ENCODE measurements at places on chromosomes 2 and 18. TPM values are rescaled to one million over a fixed set of nuclear protein-coding genes. Genes with fewer than 3 reads are reported as not detected.

The SPEG gene
- total RNA-seq, result 0.89 TPM

The LRATD1 gene
- total RNA-seq, result not detected

DNA sequence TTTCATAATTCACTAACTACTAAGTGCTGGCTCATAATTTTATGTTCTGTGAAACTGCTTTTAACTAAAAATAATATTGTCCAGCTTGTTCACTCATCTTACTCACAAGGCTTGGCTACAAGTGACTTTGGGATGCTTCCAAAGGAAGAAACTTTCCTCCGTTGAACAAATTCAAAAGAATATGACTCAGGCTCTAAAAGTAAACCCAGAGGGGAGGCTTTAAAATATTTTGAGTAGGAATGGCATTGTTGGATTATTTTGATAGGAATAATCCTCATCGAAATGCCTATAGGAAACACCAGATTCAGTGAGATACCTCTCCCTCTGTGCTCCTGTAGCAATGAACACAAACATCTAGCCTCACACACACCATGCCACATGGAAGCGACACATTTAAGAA is 25.2 kb upstream of the TLK1 start:
- DNase-seq, result no peak
- H3K4me3 ChIP-seq, result no peak overlapping the region
- peaks cover 5% of the 10 kb centered on the region for H3K4me1 ChIP-seq
- H3K27ac ChIP-seq, result no peak overlapping the region

DNA sequence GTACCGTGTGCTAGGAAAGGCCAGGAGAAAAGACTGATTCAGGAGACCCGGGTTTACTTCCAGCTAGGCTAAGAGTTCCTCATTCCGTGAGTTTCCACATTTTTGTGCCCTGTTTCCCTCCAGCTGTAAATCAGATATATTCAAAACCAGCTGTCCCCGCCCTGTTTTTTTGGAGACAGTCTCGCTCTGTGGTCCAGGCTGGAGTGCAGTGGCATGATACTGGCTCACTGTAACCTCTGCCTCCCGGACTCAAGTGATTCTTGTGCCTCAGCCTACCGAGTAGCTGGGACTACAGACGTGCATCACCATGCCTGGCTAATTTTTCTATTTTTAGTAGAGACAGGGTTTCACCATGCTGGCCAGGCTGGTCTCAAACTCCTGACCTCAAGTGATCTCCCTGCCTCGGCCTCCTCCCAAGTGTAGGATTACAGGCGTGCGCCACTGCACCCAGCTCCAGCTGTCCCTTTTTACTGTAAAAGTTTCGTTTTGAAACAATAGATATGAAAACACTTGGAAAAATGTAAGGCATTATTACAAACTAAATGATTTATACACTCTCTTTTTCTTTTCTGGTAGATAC is 112.8 kb upstream of the SEC11C start:
- H3K4me3 ChIP-seq, result no peak overlapping the region
- H3K4me1 ChIP-seq, result no peaks in the 10 kb centered on the region
- peaks cover 7% of the 10 kb centered on the region for H3K27me3 ChIP-seq
- no peak for DNase-seq
- no peaks in the 10 kb centered on the region for H3K36me3 ChIP-seq

- peaks cover 3% of the 10 kb centered on the region for H3K27me3 ChIP-seq
- no peaks in the 10 kb centered on the region for H3K4me1 ChIP-seq
- H3K27ac ChIP-seq, result no peak overlapping the region
These were observed 15.0 kb upstream of the ELOA2 start for GRCh38 chr18:47050468-47050867.

Data from activated CD4-positive, alpha-beta T cell treated with anti-CD3 and anti-CD28 coated beads for 36 hours (primary cell).